ENCODE measurements at places on chromosomes 5 and 9.
A peak's percentile ranks its signal among the peaks of the same experiment; 100 is the strongest.

DNA sequence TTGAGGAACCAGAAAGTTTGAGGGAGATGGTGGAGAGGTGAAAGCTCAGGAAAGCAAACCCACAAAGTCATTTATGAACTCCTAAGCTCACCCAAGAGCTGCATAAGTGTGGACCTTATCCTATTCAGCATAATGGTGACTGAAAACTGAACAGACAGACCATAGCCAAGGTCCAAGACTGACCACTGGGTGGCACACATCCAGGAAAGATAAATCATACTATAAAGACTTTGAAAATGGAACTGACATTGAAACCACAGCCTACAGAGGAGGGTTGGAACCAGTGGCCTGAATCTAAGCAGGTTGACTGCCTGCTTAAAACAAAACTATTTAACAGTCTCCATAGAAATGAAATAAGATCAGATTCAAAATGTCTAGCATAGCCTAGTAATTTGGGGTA, 121.0 kb upstream of the RGS7BP start:
- DNase-seq, result no peak

DNA sequence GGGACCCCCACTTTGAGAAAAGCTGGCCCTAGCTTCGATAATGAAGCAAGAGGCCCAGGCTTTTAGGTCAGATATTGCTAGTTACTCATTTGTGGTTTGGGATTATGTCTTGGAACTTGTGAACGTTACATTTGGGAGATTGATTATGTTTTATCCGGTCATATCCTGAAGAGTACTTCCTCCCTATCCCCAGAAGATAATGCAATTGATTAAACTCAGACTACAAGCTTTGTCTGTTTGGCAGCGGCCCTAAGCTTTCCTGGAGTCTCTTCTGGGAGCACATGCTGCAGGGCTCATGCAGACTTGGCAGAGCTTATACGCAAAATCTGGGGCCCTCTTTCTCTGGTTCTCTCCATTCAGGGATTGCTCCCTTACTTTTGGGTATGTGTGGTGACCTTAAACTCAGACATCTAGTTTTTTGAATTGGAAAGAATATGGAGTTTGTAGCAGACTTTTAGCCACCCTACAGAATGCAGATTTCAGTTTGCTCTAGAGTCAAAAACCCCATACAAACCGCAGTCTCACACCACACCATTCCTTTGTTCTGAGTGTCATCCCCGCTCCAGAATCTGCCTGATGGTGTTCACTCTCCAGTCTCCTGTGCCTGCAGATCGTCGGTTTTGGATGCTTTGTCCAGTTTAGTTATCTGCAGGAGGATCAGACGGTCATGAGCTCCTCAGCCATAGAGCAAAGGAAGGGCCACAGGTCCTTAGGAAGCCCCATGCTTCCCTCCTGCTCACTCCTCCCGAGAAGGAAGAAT, 449.5 kb upstream of the TRPC7 start:
- no peak for DNase-seq

DNA sequence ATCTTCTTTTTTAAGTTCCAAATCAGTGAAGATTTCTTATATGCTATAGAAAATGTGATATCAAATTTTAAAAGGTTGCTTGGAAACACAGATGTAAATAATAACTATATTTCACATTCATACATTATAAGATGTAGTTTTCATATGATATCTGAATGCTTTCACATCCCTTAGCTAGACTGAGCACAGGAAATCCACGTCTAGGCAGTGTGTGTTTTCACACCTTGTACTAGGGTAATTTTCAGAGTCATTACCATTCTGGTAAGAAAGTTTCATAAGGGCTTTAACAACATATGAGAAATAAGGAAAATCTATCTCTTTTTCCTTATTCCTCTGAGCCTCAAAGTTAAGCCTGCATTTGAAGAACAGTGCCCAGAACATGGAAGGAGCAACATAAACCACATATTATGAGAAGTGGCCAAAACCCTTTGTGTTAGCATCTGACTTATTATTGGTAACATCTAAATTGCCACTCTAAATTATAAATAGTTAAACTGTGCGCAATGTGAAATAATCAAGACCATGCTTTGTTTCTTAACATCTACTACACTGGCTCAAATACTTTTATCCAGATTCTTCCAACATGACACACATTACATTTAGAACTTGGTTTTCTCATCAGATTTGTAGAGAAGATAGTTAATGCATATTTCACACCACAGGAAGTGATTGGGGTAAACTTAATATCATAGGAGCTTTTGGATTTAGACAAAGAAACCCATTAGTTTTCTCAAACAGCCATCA, 113.3 kb downstream of the PPP2R2B start:
- DNase-seq, result no peak

DNA sequence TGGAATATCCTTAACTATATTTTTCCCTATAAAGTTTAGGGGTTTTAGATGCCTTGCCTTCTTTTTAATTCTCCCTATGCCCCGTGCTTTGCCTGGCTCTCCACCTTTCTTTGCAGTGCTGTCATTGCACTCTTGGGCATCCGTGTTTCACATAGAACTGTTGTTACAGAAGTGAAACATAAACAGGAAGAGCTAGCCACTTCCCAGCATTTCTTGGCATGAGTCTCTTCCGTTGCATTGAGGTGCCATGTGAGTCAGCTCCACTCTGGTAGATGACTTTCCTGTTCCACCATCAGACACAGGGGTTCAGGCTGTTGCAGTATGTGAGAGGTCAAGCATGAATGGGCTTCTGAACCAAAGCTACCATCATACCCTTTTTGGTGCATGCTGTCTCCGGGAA, 73.4 kb downstream of the ANGPTL2 start:
- DNase-seq, result no peak

DNA sequence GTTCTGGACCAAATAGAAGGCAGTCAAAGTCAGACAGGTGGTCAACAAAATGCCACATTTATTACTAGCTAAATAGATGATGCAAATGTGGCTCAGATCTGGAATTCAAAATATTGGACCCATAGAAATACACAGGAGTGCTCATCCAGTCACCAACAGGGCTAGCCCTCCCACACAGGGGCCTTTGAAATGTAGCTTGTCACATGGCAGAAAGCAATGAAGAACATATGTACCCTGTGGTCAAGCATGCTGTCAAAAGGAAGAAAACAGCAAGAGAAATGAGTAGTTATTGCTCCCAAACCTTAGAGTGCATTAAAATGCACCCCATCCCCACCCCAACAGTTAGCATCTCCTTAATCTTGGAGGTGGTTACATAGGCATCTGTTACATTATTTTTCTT, 20.9 kb upstream of the CCDC112 start:
- no peak for DNase-seq

DNA sequence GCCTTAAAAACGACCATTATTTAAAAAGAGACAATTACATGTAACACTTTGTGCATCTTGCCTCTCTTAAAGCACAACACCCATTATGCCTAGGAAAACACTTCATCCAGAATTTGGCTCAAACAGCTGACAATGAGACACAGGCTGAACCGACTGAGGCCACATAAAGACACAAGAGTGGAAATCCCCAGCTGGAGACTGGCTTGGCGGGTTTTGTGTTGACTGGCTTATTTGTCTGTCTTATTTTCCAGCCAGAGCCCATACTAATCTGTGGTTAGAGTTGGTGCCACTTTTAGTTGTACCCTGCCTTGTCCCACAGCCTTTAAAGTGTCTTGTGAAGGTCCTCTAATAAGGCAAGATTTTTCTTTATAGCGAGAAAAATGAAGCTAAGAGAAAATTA, 21.2 kb downstream of the TRIM14 start:
- DNase-seq, result no peak

DNA sequence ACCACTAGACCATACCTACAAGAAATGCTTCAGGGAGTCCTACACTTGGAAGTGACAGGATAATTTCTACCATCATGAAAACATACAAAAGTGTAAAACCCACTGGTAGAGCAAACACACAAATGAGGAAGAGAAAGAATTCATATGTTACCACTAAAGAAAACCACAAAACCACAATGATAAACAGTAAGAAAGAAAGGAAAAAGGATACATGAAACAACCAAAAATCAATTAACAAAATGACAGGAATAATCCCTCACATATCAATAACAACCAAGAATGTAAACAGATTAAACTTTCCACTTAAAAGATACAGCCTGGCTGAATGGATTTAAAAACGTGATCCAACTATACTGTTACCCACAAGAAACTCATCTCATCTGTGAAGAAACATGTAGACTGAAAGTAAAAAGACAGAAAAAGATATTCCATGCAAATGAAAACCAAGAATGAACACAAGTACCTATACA, 83.4 kb downstream of the LPAR1 start:
- DNase-seq, result no peak

GRCh38 chr5:137199966-137200365, 299.2 kb downstream of the SPOCK1 start:
- no peak for DNase-seq

- DNase-seq, result no peak
Measured at GRCh38 chr9:134896834-134897583, 16.4 kb downstream of the FCN2 start.

DNA sequence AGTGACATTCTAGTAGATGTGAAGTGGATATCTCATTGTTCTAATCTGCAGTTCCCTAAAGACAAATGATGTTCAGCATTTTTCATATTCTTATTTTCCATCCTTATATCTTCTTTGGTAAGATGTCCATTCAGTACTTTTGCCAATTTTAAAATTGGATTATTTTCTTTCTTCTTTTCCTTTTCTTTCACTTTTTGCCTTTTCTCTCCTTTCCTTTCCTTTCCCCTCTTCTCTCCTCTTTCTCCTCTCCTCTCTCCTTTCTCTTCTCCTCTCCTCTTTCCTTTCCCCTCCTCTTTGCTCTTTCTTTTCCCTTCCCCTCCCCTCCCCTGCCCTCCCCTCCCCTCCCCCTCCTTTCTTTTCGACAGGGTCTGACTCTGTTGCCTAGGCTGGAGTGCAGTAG, 10.1 kb downstream of the ZFYVE16 start:
- no peak for DNase-seq

DNA sequence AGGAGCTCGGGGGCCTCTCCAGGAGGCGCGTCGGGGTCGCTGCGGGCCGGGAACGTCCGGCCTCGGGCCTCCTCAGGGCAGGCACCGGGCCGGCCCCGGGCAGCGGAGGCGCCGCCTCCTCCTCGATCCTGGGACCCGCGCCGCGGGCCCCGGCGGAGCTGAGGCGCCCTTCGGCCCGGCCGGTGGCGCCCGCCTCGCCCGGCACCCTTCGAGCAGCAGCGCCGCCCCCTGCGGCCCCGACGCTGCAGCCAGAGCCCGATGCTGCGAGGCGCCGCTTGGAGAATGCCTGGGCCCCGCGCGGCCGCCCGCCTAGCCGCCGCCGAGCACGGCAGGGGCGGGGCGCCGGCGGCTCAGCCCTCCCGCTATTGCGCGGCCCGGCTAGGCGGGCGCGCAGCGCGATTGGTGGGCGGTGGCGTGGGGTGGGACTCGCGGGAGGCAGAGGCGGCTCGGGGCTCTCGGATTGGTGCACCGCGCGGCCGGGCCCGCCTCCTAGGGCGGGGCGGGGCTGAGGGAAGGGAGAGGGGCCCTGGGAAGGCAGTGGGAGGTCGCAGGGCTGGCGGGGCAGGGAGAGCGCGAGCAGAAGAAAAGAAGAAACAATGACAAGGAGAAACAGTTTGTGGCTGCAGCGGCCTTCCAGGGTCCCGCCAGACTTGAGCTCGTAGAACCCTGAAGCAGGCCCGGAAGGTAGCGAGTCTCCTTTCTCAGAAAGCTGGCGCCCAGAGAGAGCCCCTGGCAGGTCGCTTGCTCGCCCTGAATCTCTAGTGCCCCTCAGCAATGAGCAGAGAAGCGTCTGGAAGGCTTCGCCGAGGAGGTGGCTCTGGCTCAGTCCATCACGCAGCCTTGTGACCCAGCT, at the start of gene EEIG1:
TSS of gene EEIG1 (minus strand) at position 284 of the 853 bp plus-strand sequence. CDS start 852 bp downstream, outside the sequence.
- peak; percentile 93 for DNase-seq

DNA sequence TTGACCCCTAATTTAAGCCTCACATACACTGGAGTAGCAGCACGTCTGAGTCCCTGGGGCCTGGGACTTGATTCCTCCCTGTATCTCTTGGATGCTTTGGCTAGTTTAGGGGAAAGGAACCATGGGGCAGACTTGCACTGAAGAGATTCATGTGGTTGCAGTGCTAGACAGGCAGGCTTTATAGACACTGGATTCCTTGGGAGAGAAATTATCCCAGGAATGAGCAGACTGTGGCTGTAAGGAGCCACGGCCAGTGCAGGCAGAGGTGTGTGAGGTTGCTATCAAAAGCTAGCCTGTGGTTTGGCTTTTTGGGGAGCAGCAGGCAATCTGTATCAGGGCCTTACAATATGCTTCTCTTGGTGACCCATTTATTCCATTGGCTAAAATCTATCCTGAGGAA, 20.5 kb upstream of the PITX1 start:
- no peak for DNase-seq

DNA sequence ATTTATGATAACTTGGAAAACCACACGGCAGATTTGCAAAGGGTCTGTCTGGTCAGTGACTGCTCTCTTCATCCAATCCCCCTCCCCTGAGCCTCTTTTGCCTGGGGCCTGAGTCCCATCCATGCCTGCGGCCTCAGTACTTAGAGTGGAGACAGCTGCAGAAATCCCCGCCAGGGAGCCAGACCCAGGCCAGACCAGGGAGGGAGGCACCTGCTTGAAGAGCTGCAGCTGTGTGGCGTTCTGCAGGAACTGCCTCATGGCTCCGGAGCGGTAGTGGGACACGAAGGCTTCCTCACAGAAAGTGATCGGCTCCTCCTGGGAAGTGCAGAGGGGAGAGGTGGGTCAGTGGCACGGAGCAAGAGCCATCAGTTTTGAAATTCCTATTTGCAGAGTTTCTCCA, 101.6 kb downstream of the CRB2 start:
- no peak for DNase-seq

DNA sequence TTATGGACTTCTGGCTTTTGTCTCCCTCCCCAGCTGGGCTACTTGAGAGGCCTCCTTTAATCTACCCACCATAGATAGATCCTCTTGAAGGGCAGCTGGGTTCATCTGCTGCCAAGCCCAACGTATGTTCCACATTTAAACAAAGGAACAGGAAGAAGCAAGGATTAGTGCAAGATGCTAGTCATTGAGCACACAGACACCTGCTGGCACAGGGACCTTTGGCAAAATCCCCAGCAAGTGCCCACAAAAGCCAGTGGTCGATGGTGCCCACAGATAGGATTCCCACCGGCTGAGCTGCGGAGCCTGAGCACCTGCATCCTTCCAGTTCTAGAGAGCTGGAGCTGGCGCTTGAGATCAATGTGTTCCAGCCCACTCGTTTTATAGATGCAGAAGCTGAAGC, 57.7 kb upstream of the SHB start:
- DNase-seq, result no peak

DNA sequence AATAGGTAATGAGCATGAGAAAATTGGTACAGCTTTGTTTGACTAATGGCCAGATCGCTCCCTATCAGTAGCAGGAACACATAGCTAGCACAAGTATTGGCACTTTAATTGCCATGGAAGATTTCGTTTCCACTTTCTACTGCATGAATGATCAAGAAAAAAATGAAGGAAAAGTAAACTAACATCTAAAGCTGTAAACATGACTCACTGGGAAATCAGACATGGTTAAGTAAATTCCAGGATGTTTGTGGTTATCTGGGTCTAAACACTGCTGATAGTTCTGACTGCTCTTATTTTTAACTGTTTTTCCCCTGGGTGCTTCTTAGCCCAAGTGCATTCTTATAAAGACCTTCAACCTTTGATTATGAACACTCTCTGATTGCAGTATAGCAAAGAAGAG, 388.9 kb downstream of the NR2F1-AS1 start:
- DNase-seq, result no peak

GRCh38 chr9:34252670-34253459, 74.0 kb downstream of the UBAP1 start:
- peak; percentile 23 for DNase-seq

Measured in stimulated activated CD4-positive, alpha-beta T cell treated with anti-CD3 and anti-CD28 coated beads, Interleukin-1b, Interleukin-23, amount 100 ng/mL, for 24 hours (primary cell).